ENCODE measurements at places on chromosomes 12 and 14.

DNA sequence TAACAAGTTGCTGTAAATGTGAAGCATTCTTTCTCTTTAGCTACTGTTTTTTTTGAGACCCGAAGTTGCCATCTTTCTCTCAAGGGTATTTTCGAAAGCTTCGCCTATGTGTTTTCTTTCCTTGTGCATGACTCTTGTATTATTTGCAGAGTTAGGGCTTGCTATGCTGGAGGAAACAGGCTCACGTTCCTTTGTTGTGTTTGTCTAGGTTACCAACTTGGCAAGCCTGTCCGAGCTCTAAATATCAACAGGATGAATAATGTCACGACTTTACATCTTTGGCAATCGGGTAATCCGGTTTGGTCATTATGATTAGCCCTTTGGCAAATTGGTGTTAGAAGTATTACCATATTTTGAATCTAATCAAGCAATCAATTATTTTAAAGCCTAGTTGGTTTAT lies 15.9 kb upstream of the ATP6V0A2 start:
- no peak for DNase-seq

DNA sequence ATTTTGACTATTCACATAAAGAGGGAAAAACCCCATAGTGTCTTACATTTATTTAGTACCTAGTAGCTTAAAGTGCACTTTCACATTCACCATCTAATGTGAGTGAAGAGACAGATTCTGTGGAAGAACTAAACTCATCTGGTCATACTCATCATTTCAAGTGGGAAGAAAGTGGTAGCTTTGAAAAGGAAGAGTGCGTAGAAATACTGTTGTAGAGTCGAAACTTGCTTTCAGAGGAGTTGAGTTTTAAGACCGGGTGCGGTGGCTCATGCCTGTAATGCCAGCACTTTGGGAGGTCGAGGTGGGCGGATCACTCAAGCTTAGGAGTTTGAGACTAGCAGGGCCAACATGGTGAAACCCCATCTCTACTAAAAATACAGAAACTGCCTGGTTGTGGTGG lies 222.2 kb downstream of the ERC1 start:
- DNase-seq: no peak

DNA sequence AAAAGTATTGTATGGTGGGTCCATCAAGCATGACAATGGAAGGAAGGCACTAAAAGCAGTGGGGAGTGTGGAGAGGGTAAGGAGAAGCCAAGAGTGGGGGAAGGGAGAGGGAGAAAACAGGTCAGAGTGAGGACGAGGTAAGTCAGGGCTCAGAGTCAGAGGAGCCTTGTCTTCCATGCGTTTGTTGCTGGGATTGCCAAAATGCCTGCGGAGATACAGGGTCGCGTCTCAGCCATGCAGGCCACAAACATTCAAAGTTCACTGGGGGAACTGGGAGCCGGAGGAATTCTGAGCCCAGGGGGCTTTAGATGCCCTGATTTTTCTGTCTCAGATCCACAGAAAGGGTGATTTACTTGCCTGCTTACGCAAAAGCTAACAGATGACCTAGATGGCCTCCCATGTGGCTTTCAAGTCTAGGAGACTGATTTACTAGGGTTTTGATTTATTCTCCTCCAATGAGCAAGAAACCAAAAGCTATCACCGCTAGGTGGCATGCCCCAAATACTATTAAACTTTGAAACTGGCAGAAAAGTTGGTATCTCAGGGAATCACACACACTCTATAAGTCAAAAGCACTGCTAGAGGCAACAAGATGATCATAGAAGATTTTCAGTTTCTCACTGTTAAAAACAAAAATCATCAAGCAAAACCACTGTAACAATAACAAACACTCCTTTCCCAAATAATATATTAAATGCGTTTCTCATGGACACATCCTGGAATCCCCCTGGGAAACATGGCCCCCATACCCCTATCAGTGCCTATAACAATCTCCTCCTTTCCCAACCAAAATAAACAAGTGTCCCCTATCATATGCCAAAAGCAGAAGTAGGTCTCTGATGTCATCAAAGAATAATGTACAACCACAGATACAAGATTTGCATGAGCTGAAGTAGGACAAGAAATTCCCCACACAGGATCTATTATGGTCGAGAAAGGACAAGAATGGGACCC lies 26.6 kb upstream of the MDM1 start:
- DNase-seq: peak; percentile 72

DNA sequence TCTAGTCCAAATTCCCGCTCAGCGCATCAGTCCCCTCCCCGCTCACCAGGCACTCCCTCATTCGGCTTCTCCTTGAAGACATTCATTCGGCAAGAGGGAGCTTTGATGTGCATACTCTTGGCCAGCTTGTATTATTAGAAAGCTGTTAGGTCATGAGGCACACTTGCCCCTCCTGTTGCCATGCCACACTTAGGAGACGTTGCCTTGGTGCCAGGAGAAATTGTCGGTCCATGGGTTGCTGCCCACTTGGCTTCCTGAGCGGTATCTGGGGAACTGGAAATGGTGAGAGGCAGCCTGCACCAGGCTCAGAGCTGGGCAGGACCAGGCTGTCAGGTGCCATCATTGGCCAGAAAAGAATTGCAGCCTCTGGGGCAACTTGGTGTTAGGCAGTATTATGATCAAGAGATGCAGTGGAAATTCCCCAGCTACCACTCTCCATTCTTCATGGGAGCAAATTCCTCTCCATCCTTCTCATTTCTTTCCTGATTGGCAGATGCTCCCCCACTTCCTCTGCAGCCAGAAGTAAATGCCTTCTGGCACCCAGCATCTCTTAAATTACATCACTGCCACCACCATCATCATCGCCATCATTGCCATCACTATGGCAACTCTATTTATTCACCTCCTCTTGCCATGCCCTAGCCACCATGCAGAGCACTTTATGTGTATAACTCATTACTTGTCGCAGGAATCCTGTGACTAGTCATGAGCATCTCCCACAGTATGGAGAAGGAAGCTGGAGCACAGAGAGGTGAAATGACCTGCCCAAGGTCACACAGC lies 12.4 kb downstream of the CABP1 start:
- DNase-seq: no peak

- no peak for DNase-seq
These were observed 31.3 kb upstream of the BCAT1 start for GRCh38 chr12:24979976-24980730.

- DNase-seq: no peak
These were observed 101.6 kb downstream of the CFAP54 start for GRCh38 chr12:96590970-96591369.

GRCh38 chr12:49684310-49684854 lies 22.8 kb downstream of the FMNL3 start:
- DNase-seq: no peak

DNA sequence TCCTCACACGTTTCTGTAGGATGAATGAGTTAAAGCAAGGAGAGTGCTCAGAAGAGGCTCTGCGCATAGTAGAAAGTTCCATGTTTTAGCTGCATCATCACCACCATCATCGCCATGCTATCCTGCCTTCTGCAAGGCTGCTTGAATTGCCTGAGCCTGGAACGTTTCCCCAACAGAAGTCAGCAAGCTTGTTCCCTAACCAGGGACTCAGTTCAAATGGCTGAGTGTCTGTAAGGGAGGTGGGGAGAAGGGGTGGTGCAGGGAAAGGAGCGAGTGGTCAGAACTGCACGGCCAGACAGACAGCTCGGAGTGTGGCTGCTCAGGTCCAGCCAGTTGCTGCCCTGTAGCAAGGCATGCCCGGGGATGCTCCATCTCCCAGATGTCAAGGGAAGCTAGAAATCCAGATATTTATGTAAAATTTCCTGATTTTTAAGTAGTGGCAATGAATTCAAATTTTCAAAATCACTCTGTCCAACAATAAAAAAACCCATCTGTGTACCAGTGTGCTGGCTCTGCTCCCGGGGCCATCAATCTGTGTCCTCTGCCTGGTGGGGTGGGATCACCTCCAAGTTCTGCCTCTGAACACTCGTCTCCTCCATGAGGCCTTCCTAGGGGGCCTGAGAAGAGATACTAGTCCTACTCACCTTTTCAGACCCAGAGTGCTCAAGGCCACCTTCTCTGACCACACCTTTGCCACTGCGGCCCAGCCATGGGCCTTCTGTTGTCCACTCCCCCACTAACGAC lies 162.7 kb downstream of the FOXN3 start:
- DNase-seq: no peak

- no peak for DNase-seq
These were observed 57.6 kb upstream of the OTOGL start for GRCh38 chr12:80041692-80042091.

- DNase-seq: peak; percentile 15
These were observed 143.0 kb downstream of the ADGRD1 start for GRCh38 chr12:131096681-131097181.

DNA sequence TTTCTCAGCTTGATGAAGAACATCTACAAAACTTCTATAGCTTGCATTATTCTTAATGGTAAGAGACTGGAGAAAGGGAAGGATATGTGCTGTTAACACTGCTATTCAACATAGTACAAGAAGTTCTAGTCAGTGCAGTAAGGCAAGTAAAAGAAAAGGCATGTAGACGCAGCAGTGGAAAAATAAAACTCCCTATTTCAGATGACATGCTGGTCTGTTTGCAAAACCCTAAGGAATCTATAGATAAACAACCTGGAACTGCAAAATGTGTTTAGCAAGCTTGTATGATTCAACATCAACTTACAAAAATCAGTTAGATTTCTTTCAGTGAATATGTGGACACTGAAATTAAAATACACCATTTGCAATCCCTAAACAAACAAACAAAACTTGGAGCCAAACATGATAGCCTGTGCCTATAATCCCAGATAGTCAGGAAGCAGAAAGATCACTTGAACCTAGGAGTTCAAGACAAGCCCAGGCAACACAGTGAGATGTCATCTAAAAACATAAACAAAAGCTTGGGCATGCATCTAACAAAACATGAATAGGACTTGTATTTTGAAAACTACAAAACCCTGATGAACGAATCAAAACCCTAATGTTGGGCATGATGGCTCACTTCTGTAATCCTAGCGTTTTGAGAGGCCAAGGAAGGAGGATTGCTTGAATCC lies 293.6 kb upstream of the RGS6 start:
- DNase-seq: no peak

- DNase-seq: no peak
These were observed 27.7 kb downstream of the WNK1 start for GRCh38 chr12:779745-780734.

DNA sequence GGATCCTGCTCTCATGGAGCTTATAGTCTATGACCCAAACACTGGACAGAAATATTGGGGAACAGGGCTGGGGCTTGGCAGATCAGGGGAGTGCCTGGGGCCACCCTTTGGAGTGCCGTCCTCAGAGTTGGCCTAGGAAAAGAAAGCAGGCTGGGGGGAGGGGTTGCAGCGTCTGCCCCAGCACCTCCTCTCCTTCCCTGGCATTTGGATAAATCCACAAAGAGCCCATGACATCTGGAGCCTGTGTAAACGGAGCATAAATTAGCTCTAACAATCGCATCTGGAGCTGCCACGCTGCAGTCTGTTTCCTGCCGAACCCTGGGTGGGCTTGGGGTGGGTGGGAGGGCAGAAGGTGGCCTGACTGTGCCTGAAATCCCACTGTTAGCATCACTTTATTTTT lies 63.8 kb downstream of the MVK start:
- DNase-seq: no peak

GRCh38 chr12:22231836-22232235 lies 102.7 kb downstream of the ST8SIA1 start:
- DNase-seq: no peak

DNA sequence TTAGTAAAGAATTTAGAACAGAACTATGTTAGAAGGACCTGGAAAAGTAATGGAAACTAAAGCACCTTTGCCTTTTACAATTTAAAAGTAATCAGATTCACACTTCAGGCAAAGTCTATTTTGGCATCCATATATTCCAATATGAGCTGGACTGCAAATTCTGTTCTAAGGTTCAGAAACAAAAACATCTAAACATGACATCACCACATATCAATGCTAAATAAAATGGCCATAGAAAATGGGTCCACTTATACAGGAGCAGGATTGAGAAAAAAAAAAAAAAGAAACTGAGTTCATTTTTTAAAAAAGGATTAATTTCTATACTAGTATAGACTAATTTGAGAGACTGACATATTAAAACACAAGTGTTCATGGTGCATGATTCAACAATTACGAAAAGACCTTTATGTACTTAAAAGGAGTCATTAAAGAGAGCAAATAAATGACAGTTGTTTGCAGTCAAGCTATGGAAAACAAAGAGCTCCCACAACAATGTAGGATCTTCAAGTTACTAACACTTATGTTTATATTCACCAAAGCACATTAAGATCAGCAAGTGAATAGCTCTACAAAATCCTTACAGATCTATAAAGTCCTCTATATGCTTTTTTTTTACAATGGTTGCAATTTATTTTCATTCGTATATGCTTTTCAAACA lies 45.7 kb downstream of the DICER1 start:
- DNase-seq: no peak

GRCh38 chr12:40647651-40648050 lies 44.6 kb upstream of the CNTN1 start:
- no peak for DNase-seq

- DNase-seq: no peak
These were observed 17.3 kb downstream of the COX14 start for GRCh38 chr12:50129290-50129689.

DNA sequence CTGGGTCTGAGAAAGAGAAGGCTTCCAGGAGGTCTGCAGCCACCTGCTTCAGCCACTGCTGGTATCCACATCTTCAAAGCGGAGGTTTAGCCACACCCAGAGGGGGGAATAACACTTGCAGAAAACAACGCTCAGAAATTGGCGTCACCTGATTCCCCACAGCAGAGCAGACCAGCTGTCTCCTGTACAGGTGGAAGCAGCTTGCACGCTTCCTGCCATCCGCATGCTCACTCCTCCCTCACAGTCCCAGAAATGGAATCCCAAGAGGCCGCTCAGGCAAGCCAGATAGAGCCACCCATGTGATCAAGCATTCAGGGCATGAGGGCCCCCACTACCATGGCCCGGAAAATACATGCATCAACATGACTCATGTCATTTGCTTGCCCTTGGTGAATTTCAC lies 112.2 kb upstream of the DIO3 start:
- no peak for DNase-seq

GRCh38 chr12:56510786-56511185 lies 10.8 kb upstream of the RBMS2 start:
- no peak for DNase-seq

GRCh38 chr14:96086574-96087077 lies 47.5 kb downstream of the C14orf132 start:
- DNase-seq: no peak

- no peak for DNase-seq
These were observed 20.0 kb upstream of the HHIPL1 start for GRCh38 chr14:99624971-99625370.

DNA sequence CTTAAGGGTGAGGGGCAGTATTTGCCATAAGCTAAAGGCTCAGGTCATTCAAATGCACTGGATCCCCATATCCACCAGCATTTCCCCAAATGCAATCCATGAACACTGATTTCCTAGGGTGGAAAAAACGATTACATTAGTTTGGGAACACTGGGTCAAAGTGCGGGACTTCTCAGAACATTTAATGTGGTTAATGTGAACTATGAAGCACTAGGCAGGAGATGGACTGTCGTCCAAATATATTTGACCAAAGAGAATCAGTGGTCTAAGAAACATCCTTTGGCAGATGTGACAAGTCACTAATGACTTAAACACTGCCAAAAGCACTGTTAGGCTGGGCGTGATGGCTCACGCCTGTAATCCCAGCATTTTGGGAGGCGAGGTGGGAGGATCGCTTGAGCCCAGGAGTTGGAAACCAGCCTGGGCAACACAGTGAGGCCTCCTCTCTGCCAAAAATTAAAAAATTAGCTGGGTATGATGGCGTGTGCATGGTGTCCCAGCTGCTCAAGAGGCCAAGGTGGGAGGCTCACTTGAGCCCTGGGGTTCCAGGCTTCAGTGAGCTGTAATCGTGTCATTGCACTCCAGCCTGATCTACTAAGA lies 205.4 kb downstream of the CALM1 start:
- no peak for DNase-seq

- DNase-seq: no peak
These were observed 81.4 kb downstream of the PIWIL1 start for GRCh38 chr12:130419116-130419515.
